ENCODE measurements at places on chromosomes 4 and X.

- no peak for DNase-seq
Measured at GRCh38 chrX:13142891-13143290, 98.5 kb upstream of the FAM9C start.

DNA sequence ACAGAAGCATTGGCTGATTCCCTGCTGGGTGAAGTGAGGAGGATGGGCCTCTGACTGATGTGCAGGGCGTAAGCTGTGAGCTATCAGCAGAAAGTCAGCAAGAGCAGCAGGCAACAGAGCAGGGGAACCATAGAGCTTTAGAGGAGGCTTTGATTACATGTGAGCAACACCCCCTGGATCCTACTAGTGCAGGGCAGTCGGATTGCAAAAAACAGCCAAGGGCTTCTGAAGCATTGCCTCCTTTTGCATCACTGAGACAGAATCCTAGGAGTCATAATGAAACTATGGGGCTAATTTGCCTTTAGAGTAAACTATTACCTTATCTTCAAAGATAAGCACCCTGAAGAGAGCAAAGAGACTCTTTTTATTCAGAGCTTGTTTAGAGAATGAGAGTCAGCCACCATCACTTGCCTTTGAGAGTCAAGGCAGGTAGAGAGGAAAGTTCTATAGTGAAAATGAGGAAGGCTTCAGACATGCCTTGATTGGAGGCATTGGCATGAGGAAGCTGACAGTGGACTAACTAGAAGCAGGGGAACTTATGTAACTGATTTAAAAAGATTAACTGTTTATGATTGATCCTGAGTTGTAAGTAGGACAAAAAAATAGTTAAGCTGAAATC is 420.3 kb downstream of the PDHA2 start:
- no peak for DNase-seq

DNA sequence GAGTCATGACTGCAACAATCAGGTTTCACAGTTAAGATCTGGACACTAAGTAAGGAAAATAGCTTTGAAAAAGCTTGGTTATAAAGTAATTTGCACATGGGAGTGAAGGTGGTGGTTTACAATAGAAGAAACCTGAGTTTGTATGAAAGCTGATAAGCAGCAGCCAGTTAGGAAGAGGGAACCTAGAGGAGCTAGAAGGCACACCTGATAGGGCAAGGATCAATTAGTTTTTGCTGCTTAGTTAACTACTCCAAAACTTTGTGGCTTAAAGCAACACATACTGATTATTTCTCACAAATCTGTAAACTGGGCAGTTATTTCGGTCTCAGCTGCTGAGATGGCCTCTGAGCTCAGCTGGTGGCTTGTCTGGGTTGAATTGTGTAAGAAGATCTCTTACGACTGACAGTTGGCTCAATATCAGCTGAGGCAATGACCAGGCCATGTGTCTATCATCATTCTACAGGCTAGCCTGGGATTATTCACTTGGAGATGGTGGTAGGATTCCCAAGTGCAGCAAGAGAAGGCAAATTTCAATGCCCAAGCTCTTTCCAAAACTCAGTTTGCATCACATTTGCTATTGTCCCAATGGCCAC is 255.0 kb upstream of the PITX2 start:
- DNase-seq = no peak

GRCh38 chr4:186778134-186778533 is 54.5 kb upstream of the FAT1 start:
- DNase-seq = no peak

- no peak for DNase-seq
Measured at GRCh38 chrX:1853447-1853846, 238.6 kb downstream of the ASMT start.

DNA sequence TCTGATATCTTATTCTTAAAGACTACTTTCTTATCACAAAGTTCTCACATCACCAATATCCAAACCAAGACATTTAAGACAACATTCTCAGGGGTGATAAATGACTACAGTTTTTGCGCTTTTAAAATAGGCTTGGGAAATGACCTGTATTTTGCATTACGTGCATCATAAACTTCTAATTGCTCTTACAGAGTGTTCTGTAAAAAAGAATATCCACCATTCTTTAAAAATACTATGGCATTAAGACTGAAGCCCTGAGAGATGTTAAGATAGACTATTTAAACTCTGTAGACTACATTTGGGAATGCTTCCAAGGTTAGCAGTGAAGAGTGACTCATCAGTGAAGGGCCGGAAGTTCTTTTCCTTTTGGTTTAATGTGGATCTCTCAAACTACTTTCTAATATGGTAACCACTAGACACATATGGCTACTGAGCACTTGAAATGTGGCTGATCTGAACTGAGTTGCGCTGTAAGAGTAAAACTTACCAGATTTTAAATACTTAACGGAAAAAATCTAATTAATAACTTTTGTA is 518.8 kb upstream of the FTHL17 start:
- DNase-seq = no peak

- no peak for DNase-seq
Measured at GRCh38 chr4:7630568-7631287, 196.0 kb upstream of the PSAPL1 start.

- no peak for DNase-seq
Measured at GRCh38 chr4:107363125-107363524, 327.0 kb upstream of the DKK2 start.
